Activated T-helper 1 cell treated with Interleukin-2 at 50 U/mL for 16 hours (primary cell): ENCODE measurements at places on chromosomes 2 and 18.

DNA sequence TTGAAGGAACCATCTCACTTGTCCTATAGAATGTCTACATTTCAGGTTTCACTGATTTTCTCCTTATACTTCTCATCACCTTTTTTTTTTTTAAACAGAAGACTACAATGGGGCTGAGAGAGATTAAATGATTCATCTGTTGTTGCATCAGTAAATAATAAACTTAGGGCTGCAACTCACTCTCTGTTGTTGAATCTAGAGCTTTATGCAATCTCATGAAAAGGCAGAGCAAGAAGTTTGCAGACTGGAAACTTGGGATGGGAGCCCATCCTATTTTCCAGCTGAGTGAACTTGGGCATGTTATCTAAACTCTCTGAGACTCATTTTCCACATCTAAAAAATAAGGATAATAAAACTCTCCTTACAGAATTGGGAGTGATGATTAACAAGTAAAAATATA, 58.4 kb downstream of the PDE1A start:
- no peak for DNase-seq

- DNase-seq, result no peak
These were observed 22.4 kb upstream of the CD28 start for GRCh38 chr2:203683932-203684556.

GRCh38 chr2:209864716-209865295, 93.2 kb downstream of the UNC80 start:
- DNase-seq, result no peak

GRCh38 chr2:220684099-220684498, 888.0 kb downstream of the EPHA4 start:
- no peak for DNase-seq

- no peak for DNase-seq
These were observed 53.9 kb downstream of the LIMS1 start for GRCh38 chr2:108588070-108588668.
